ENCODE measurements at places on chromosomes 6 and 20.
A peak's percentile ranks its signal among the peaks of the same experiment; 100 is the strongest.

GRCh38 chr20:57329608-57330221 lies at the start of gene SPO11:
Gene SPO11 (plus strand): TSS chr20:57329803. CDS start chr20:57329868, 65 bp downstream.
- DNase-seq: no peak

DNA sequence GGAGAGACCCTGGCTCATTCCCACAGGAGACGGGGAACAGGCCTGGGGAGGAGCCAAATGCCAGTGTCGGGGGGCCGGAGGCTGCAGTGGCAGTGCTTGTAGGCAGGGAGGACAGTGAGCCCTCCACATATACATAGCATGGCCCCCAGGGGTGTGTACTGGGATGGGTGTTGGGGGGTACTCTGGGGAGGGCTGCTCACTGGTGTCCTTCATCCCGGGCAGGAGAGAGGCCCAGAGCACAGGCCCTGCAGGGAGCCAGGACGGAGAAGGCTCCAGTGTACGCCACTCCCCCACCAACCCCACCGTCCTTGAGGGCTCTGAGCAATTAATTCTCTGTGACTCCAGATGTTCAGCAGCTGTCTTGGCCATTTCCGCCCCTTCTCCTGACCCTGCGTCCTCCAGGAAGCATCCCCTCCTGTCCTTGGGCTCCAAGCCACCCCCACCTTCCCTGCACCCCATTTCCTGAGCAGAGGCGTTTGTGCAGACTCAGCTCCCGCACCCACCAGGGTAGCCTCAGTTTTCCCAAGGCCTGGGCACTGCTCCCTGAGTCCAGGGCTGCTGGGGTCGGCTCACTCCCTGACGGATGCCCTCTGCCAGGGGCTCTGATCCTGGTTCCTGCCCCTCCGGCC lies 3.4 kb upstream of the ABHD16B start:
- DNase-seq: no peak

DNA sequence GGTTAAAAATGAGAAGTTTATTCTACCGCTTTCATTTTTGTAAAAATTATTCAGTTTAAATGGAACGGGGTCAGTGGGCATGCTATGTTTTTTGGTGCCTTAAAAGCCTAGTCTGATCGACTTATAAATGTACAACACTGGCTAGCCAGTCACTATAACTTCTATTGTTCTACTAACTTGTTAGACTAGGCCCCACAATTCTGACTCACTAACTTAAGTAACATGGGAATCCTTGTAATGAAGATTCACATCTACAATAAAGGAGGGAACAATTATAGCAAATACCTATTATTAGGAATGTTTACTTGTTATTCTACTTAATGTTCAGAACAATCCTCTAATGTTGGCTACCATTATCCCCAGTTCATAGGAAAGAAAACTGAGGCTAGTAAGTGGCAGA lies 28.5 kb downstream of the REPS1 start:
- no peak for DNase-seq

- DNase-seq: no peak
These were observed 37.2 kb downstream of the SNAP25 start for GRCh38 chr20:10255846-10256245.

DNA sequence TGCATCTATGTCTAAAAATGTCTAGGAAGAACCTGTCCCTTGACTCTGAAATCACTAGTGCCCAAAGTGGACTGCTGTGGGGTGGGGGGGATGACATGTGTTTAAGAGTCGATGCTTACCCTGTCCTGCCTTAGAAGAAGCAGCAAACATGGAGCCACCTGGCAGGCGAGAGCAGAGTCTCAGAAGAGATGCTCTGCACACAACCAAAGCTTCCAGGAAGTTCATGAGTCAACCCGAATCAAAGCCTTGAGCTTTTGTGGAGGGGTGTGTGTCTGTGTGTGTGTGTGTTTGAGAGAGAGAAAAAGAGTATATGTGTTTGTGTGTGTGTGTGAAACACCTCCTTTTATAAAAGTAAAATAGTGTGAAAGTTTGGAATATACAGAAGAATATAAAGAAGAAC lies 269.9 kb downstream of the ALDH8A1 start:
- no peak for DNase-seq

GRCh38 chr20:10649797-10650160 lies 24.0 kb downstream of the JAG1 start:
- peak; percentile 1 for DNase-seq

DNA sequence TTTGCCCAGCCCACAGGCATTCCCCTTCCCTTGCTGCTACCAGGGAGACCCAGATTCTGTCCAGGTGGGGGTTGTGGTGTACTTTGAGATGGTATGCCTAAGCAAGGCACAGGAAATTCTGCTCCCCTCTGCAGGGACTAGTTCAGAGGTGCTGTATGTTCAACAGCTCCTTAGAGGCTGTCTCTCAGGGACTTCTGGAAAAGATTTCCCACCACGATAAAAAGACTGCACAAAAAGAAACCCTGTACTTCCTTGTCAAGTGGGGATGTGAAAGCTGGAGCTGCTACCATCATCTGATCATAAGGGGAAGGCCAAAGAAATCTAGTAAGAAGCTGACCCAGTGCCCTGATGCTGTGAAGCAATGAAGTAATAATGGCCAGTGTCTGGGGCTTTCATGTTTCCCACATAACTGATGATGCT lies 51.5 kb upstream of the SMIM29 start:
- no peak for DNase-seq

DNA sequence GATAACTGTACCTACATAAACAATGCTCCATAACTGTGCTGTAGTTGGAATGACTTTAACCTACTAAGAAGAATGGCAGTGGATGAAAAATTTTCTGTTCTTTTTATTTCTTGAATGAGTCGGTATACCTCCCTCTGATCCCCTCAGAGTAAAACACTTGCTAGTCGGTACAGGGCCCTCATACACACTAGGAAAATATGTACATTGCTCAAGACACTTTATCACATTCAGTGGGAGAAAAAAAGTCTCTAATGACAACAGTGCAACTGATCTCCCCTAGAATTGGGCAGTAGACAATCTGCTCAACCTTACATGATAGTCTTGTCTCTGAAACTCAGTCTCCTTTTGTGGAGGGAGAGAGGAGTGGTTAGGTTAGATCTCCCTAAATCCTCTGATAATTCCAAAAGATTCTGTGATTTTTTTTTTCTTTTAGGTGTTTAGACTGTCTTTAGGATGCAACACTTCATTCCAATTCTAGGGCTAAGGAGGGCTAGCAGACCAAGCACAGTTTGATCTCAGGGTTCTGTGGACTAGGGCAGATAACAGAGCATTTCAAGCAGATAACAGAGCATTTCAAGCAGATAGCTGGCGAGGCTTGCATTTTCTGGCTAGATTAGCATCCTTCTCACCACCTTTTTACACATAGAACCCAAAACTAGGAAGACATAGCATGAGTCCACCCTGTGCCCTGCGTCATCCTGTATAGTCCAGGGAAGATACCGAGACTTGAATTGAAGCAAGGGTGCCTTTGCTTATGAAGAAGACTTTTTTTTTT lies 100.3 kb upstream of the TNFAIP3 start:
- DNase-seq: no peak

DNA sequence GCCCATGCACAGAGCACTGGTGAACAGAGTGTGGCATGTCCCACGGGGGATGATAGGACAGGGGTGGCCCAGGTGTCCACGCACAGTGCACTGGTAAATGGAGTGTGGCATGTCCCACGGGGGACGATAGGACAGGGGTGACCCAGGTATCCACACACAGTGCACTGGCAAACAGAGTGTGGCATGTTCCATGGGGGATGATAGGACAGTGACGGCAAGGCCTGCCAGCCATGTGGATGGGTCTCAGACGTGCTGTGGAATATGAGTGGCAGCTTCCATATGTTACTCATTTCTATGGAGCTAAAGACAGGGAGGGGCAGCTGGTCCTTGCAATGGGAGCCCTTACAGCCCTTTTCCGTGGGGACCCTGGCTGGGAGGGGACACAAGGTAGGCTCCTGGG lies 168.7 kb downstream of the CDH4 start:
- DNase-seq: no peak

- no peak for DNase-seq
These were observed 14.1 kb upstream of the SIRPB2 start for GRCh38 chr20:1505361-1505760.

DNA sequence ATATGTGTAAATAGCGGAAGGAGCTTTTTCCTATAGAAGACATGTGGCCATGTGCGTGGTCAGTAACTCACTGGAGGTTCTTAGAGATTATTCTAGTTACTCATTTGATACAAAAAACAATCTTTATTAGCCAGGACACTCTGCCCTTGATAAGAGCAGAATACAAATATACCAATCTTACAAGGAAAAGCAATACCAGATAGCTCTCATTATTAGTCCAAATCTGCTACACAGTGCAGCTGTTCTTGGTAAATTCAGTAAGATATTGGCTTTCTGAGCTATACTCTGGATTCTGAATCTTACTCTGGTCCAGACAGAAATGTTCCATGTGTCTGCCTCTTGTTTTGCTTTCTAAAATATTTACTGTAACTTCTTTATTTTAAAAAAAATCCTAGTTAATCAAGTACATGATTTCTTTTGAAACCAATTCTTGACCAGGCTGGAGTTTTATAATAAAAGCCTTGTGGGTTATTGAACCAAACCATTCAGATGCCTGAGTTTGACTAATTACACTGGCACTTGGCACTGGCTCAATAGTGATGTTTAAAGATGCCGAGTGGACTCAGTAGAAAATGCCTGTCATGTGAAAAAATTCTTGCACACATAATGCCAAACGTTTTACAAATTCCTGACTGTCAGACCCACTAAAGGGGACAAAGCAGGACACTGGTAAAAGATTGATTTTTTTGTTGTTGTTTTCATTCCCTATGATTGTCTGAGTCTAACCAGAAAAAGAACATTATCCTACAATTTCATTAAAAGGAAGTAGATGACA lies 242.8 kb upstream of the TCF21 start:
- DNase-seq: no peak

DNA sequence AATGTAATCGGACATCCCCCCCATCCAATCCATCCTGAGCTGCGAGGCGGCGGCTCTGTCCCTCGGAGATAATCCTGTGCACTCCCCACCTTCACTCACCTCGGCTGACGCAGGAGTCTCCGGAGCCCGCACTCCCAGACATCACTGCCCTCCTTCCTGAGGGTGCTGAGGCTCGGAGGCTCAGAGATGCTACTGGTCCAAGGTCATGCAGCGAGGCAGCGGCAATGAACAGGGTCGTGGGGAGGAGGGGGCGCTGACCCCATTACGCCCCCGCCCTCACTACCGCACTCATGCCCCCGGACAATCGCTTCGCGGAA lies 485 bp downstream of the ADISSP start:
- DNase-seq: peak; percentile 31

DNA sequence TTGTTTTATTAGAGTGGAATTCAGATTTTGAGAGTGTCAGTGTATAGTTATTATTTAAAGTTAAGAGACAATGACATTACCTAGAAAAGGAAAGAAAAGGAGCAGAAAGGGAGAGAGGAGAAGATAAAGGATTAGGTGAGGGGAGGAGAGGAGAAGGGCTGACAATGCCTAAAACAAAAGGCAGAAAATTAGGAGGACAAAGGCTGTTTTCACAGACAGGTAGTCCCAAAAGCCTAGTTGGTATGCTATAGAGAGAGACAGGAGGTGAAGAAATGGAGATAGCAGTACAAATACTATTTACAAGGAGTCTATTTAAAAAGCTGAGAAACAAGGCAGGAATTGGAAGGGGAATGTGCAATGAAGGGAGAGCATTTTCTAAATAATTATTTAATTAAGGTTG lies 409.4 kb upstream of the ADGRB3 start:
- no peak for DNase-seq

- no peak for DNase-seq
These were observed 85.3 kb downstream of the SYCP2 start for GRCh38 chr20:59848182-59848581.

DNA sequence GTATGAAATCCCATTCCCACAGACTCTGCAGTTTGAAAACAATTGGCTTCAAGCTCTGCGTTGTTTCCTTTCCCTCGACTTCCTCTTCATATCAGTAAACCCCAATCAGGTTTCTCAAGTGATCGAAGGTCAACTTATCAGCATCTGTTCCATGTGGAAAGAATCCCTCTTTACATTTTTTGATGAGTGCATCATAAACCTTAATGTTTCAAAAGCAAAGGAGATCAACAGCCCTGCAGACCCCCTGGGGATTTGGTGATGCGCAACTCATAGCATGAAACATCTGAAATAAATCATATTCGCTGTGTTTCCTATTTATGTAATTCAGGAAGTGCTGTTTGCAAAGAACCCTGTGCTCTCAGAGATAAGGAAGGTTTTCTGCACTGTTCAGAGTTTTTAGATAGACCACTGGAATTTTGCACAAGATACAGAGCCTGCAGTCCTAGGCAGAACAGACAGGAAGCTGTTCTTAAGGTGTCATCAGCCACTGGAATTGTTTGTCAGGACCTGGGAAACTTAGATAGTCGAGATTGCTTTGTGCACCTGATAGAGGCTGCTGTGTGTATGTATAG lies 216.0 kb downstream of the HIVEP2 start:
- DNase-seq: no peak

DNA sequence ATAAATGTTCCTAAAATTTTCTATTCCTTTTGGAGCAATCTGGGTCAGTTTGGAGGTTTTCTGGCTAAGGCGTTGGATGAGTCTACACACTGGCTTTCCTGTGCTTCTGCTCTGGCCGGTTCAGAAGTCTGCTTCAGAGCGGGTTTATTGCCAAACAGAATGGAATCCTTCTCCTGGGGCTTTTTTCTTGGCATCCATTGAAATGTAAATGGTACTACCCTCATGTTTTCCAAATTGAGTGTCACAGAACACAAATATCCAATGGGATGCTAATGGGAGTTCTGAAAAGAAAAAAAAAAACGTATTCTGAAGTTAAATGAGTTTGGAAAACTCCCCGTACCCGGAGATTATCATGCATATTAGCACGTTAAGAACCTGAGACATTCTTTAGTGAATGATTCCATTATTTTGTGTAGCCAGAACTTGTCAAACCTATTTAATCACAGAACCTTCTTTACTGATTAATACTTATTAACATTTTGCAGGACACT lies 930.3 kb downstream of the QKI start:
- DNase-seq: no peak

- DNase-seq: no peak
These were observed 200.7 kb upstream of the THBS2 start for GRCh38 chr6:169454204-169454871.

DNA sequence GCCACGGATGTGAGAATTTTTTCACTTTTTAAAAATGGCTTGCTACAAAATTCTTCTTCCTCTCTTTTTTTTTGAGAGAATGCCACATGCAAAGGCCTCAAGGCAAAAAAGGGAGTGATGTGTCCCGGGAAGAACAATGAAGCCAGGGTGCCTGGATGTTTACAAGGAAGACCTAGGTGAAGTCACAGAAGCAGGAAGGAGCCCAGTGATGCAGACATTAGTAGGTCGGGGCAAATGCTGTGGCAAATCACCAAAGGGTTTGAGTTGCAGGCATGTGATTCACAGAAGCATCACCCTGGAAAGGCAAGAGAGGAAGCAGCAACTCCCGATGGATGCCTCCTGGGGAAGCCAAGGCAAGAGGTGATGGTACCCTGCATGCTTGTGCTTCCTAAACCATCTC lies 46.8 kb downstream of the FARS2 start:
- DNase-seq: no peak

DNA sequence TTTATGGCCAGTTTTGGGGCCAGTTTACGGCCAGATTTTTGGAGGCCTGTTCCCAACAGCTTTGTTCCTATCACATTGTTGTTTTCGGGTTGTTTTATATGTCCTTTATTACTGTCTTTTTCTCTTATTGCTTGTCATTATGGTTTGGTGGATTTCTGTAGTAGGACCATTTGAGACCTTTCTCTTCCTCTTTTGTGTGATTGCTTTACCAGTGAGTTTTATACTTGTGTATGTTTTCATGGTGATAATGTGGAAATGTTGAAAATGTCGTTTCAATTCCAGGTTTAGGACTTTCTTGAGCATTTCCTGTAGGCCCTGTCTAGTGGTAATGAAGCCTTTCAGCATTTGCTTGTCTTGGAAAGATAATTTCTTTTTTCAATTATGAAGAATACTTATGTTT lies 17.8 kb downstream of the HLA-B start:
- DNase-seq: no peak

GRCh38 chr20:48791014-48791413 lies 36.8 kb downstream of the PREX1 start:
- no peak for DNase-seq

All from transverse colon (tissue), 4 donors.